Activated naive CD4-positive, alpha-beta T cell treated with Interleukin-2 at 50 U/mL for 16 hours (primary cell): ENCODE measurements at places on chromosomes 1 and 21.

DNA sequence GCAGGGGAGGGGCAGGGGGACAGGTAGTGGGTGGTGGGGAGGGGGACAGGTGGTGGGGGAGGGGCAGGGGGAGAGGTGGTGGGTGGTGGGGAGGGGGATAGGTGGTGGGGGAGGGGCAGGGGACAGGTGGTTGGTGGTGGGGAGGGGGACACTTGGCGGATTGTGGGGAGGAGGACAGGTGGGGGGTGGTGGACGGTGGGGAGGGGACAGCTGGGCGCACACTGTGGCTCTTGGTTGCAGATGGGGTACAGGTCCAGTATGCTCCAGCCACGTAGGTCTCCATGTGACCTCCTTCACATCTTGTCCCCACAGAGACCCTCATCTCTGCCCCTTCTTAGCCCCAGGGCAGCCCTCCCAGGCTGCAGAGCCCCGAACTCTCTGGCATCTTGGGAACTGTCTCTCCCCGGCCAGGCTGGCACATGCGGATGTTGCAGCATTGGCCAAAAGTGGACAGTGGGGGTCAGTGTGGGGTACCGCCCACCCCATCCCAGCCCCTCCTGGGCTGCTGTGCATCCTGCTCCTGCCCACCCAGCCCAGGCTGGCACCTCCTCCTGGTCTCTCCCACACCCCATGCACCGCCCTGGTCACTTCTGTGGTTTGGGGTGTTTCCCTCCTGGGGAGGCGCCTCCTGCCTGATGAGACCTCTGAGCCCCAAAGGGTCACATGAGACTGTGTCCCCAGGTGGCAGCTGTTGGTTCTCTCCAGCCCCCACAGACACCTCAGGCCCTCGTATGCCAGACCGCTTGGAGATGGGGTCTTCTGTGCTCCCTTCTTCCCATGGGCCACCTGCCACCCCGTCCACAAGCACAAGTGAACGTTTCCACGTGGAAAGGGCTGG lies 7.6 kb upstream of the SLC19A1 start:
- DNase-seq, result no peak

GRCh38 chr1:185464777-185465176 lies 147.7 kb upstream of the IVNS1ABP start:
- no peak for DNase-seq

GRCh38 chr1:53091841-53092645 lies 30.0 kb downstream of the PODN start:
- DNase-seq, result no peak

- no peak for DNase-seq
Observed at GRCh38 chr1:1285611-1286311, 5.5 kb downstream of the SCNN1D start.

GRCh38 chr21:38476385-38476784 lies 21.9 kb downstream of the ERG start:
- DNase-seq, result no peak
